Spleen (tissue), 13 donors: ENCODE measurements at places on chromosomes 13 and 19. TPM values are rescaled to one million over a fixed set of nuclear protein-coding genes. Genes with fewer than 3 reads are reported as not detected.

The EBI3 gene
- 35.4 TPM for total RNA-seq

The APOC1 gene
- total RNA-seq = 117 TPM

The URAD gene
- total RNA-seq = not detected

The PNKP gene
- total RNA-seq = 167 TPM

The FAM124A gene
- 39.9 TPM for total RNA-seq

The VSTM2B gene
- not detected for total RNA-seq

The SELENOV gene
- not detected for total RNA-seq

The KLK2 gene
- not detected for total RNA-seq

The PTGER1 gene
- total RNA-seq = 12.4 TPM

The ANGPTL4 gene
- 12.0 TPM for total RNA-seq

The COL5A3 gene
- total RNA-seq = 0.70 TPM

The KIR3DL2 gene
- 1.4 TPM for total RNA-seq

The CKM gene
- not detected for total RNA-seq

The GRIK5 gene
- 0.98 TPM for total RNA-seq

The RXFP2 gene
- not detected for total RNA-seq

The CAMSAP3 gene
- 0.80 TPM for total RNA-seq

The WDR88 gene
- total RNA-seq = not detected

The TYROBP gene
- total RNA-seq = 335 TPM

The LILRA1 gene
- 48.8 TPM for total RNA-seq

The IQCN gene
- total RNA-seq = 17.1 TPM

The RDH8 gene
- total RNA-seq = not detected

The SMIM44 gene
- total RNA-seq = not detected

The TEX26 gene
- total RNA-seq = not detected

The TNFSF11 gene
- 0.51 TPM for total RNA-seq

The RAB8A gene
- 89.8 TPM for total RNA-seq

The VMAC gene
- total RNA-seq = 15.9 TPM

The PLA2G4C gene
- total RNA-seq = 23.3 TPM

The NRTN gene
- total RNA-seq = 2.3 TPM

The KIR2DL4 gene
- 2.2 TPM for total RNA-seq

The REXO1 gene
- total RNA-seq = 76.7 TPM

The GRK1 gene
- total RNA-seq = not detected

The COL4A2 gene
- total RNA-seq = 296 TPM

The SUGP2 gene
- total RNA-seq = 55.7 TPM

The DHDH gene
- not detected for total RNA-seq

The PCCA gene
- 46.8 TPM for total RNA-seq

The SULT2A1 gene
- not detected for total RNA-seq

The KLK14 gene
- total RNA-seq = not detected

The PTPRH gene
- total RNA-seq = 59.7 TPM

The ADGRE3 gene
- 3.7 TPM for total RNA-seq

The AZU1 gene
- 3.9 TPM for total RNA-seq
